Activated CD8-positive, alpha-beta memory T cell treated with anti-CD3 and anti-CD28 coated beads, Interleukin-2, amount 10 ng/mL, durations not matched to agents 7 days and 5 days (primary cell): ENCODE measurements at places on chromosomes 3 and 15. TPM values are rescaled to one million over a fixed set of nuclear protein-coding genes. Genes with fewer than 3 reads are reported as not detected.

GRCh38 chr3:134939978-134940377 lies 144.9 kb downstream of the EPHB1 start:
- DNase-seq = no peak

GRCh38 chr3:72274493-72275330 lies 489.8 kb upstream of the PROK2 start:
- no peak for DNase-seq

- no peak for DNase-seq
These were observed 17.6 kb upstream of the APOD start for GRCh38 chr3:195601382-195601781.

DNA sequence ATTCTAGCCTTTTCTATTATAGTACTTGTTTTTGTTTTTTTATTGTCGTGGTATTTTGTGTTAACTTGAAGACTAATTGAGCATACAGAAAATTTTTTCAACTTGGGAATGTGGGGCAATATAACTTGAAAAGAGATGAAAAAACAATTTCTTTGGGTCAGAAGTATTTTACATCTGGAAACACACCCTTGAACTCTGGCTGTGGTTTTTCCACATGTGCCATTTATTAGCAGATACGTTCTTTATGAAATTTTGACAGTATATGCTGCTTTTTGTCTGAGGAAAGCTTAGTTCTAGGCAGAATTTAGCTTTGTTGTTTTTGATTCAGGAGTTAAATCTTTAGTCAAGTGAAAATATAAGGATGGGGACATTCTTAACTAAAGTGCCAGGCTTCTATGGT lies 44.7 kb downstream of the TCF12 start:
- DNase-seq = no peak

DNA sequence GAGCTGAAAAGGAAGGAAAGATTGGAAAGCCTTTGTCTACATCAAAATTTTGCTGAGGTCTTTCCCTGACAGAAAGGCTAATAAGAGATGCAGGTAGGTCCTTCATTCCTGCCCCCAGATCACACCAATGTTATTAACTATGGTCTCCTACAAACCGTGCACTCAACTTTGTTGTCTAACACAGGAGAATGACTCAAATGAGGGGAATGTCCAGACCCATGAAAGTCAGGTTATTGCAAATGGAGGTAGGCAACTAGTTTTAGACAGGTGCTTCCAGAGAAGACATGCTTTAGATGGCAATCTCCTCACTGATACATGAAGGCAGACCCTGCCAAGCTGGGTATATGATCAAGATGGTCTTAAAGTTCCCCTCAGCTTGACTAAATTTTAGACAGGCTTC lies 51.0 kb downstream of the NFKBIZ start:
- no peak for DNase-seq

DNA sequence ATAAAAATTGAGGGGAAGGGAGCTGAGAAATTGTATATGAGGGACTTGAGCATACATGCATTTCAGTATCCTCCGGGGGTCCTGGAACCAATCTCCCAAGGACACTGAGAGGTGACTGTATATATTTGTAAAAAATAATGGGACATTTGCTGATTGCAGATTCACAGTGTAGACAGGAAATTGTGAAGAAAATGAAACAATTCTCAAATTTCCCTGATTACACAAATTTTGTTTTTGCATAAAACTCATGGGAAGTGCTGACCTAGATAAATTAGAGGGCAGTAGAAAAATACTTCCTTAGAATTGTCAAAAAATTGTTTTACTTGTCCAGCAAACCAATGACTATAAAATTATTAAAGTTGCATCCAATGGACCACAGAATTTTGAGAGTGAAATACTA lies 64.0 kb downstream of the IFT57 start:
- no peak for DNase-seq

The KBTBD13 gene
- total RNA-seq = not detected

The NRG4 gene
- total RNA-seq = not detected

The ADPRH gene
- 19.3 TPM for total RNA-seq

The IL17RE gene
- total RNA-seq = 0.68 TPM

The CSTA gene
- not detected for total RNA-seq
